Lower leg skin (tissue), 4 donors: ENCODE measurements at places on chromosomes 11 and 22. TPM values are rescaled to one million over a fixed set of nuclear protein-coding genes. Genes with fewer than 3 reads are reported as not detected.

DNA sequence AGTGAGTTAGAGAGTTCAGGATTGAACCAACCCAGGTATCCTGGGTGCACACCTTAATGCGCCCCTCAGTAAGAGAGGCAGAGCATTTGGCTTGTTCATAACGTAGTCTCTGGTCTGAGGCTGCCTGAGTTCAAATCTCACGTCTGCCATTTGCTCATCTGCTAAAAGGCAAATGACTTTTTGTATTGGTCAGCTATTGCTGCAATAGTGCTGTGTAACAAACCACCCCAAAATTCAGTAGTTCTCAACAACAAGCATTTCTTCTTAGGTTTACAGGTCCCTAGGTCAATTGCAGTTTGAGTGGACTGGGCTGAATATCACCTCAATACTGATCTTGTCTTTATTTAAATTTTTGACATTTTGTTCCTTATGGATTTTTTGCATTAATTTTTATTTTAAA lies 18.1 kb downstream of the RASD2 start:
- DNase-seq: no peak

DNA sequence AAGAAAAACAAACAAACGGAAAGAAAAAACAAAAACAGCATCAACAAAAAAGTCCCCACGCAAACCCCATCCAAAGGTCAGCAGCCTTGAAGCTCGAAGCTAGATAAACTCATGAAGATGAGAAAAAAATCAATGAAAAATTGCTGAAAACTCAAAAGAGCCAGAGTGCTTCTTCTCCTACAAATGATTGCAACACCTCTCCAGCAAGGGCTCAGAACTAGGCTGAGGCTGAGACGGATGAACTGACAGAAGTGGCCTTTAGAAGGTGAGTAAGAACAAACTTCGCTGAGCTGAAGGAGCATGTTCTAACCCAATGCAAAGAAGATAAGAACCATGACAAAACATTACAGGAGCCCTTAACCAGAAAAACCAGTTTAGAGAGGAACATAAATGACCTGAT lies 18.4 kb upstream of the FTH1 start:
- DNase-seq: no peak

- DNase-seq: no peak
These were observed 30.2 kb downstream of the HTR3B start for GRCh38 chr11:113934761-113935160.

DNA sequence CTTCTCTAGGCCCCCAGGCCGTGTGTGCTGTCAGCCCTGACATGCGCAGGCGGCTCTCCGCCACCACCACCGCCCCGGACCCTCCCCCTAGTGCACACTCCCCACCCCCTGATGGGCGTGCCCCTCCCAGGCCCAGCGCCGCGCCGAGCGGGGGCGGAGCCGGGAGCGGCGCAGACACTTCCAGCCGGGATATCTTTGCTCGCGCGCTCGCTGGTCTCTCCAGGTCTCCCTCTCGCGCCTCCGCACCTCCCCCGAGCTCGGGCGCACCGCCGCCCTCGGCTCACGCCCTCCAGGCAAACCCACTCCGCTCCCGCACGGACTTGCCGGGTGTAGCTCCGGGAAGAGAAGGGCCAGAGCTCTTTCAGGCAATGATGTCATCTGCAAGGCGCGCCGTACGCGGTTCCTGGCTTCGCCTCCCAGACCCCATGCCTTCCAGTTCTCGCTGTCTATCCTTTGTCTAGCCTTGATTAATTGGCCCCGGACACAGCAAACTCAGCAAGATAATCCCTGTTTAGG lies at the start of gene SCN3B:
Gene SCN3B (minus strand): TSS at position 59 of the 516 bp plus-strand sequence. CDS start 823 bp downstream, outside the sequence.
- no peak for DNase-seq

DNA sequence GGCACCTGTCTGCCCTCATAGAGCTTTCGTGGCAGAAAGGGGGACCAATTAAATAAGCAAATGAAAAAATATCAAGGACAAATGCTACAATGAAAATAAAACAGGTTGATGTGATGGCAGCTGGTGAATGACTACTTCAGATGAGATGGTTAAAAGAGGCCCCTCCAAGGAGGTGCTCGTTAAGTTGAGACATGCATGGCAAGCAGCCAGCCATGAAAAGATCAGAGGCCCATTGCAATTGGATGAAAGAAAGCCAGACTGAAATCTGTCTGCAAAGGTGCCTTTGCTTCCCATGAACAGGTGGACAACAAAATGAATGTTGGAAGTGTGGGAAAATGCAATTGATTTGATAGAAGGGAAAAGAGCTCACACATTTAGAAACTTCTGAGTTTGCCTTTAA lies 848 bp upstream of the TRPC6 start:
- DNase-seq: no peak

GRCh38 chr11:11561991-11562390 lies 59.8 kb downstream of the GALNT18 start:
- no peak for DNase-seq

The DTX4 gene
- 6.4 TPM for total RNA-seq
